CD4-positive, alpha-beta T cell (primary cell): ENCODE measurements at places on chromosomes 16 and 17. TPM values are rescaled to one million over a fixed set of nuclear protein-coding genes. Genes with fewer than 3 reads are reported as not detected.

Gene IL34
- total RNA-seq: 0.88 TPM

Gene KIF19
- total RNA-seq: 0.81 TPM

Gene NECAB2
- not detected for total RNA-seq

Gene FASN
- 174 TPM for total RNA-seq

Gene ATAD5
- total RNA-seq: 3.6 TPM

Gene TMC5
- not detected for total RNA-seq

Gene GGT6
- not detected for total RNA-seq

Gene KRTAP1-1
- not detected for total RNA-seq

Gene CCL22
- total RNA-seq: not detected

Gene LHX1
- total RNA-seq: not detected

Gene USP32
- 23.9 TPM for total RNA-seq
